ENCODE measurements at places on chromosomes 5 and 9. TPM values are rescaled to one million over a fixed set of nuclear protein-coding genes. Genes with fewer than 3 reads are reported as not detected.

SHROOM1 gene
- 22.4 TPM for polyA plus RNA-seq

MEF2C gene
- polyA plus RNA-seq: 14.9 TPM

NCS1 gene
- polyA plus RNA-seq: 0.69 TPM

DMRT2 gene
- 5.8 TPM for polyA plus RNA-seq

PDE4D gene
- polyA plus RNA-seq: 10.1 TPM

FBXW2 gene
- 16.6 TPM for polyA plus RNA-seq

CWC27 gene
- polyA plus RNA-seq: 11.3 TPM

TDRD7 gene
- 15.5 TPM for polyA plus RNA-seq
